Activated CD4-positive, alpha-beta T cell treated with anti-CD3 and anti-CD28 coated beads, Interleukin-2, amount 10 ng/mL, durations not matched to agents 7 days and 5 days (primary cell): ENCODE measurements at places on chromosomes 12 and 14. TPM values are rescaled to one million over a fixed set of nuclear protein-coding genes. Genes with fewer than 3 reads are reported as not detected.

GRCh38 chr14:74584951-74585350 lies 27.1 kb downstream of the LTBP2 start:
- H3K36me3 ChIP-seq: no peaks in the 10 kb centered on the region
- no peak for DNase-seq
- H3K4me3 ChIP-seq: no peak overlapping the region

DNA sequence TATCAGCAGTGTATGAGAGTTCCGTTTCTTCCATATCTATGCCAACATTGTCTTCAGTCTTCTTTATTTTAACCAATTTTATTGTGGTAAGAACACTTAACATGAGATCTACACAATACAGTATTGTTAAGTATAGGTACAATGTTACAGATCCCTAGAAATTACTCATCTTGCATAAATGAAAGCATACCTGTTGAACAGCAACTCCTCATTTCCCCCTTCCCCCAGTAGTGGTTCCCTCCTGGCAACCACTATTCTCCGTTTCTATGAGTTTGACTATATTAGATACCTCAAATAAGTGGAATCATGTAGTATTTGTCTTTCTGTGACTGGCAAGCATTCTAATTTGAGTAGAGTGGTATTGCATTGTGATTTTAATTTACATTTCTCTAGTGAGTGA lies 150.5 kb downstream of the CRADD start:
- no peak for DNase-seq
- H3K27ac ChIP-seq: no peak overlapping the region
- no peak overlapping the region for H3K4me3 ChIP-seq
- H3K4me1 ChIP-seq: no peaks in the 10 kb centered on the region

- no peak overlapping the region for H3K27ac ChIP-seq
- peaks cover 35% of the 10 kb centered on the region for H3K4me1 ChIP-seq
- no peaks in the 10 kb centered on the region for H3K27me3 ChIP-seq
These were observed 16.8 kb upstream of the OAS2 start for GRCh38 chr12:112961536-112961935.

GRCh38 chr14:94000267-94000666 lies 3.2 kb downstream of the CCDC197 start:
- H3K4me3 ChIP-seq: no peak overlapping the region
- no peaks in the 10 kb centered on the region for H3K36me3 ChIP-seq
- peaks cover 4% of the 10 kb centered on the region for H3K27me3 ChIP-seq
- no peak for DNase-seq

DNA sequence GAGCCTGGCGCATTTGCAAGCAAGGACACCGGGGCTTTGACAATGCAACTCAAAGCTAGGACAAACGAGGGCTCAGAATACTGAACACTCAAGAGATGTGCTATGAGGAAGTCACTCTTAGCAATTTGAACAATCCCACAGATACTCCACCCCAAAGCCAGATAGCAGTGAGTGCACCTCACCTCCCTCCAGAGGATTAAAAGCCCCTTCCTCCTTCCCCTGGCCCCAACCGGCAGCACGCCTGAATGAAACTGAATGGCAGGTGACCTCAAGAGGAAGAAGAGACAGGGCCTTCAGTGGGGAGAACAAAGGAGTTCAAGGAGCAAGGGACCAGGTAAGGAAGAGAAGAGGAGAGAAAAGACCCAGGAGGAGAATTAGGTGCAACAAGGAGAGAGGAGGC lies 1.9 kb upstream of the KRT78 start:
- H3K27ac ChIP-seq: no peak overlapping the region
- peaks cover 11% of the 10 kb centered on the region for H3K27me3 ChIP-seq
- H3K4me1 ChIP-seq: no peaks in the 10 kb centered on the region
- DNase-seq: no peak
- H3K36me3 ChIP-seq: no peaks in the 10 kb centered on the region

The LRTM2 gene
- not detected for total RNA-seq

The IGFBP6 gene
- not detected for total RNA-seq

The TIMELESS gene
- total RNA-seq: 59.5 TPM

The LMO3 gene
- total RNA-seq: not detected

The OAS3 gene
- 202 TPM for total RNA-seq
